ENCODE measurements at places on chromosomes 1 and 21.

GRCh38 chr1:33468967-33469366 lies 3.5 kb upstream of the ZSCAN20 start:
- no peak for DNase-seq

DNA sequence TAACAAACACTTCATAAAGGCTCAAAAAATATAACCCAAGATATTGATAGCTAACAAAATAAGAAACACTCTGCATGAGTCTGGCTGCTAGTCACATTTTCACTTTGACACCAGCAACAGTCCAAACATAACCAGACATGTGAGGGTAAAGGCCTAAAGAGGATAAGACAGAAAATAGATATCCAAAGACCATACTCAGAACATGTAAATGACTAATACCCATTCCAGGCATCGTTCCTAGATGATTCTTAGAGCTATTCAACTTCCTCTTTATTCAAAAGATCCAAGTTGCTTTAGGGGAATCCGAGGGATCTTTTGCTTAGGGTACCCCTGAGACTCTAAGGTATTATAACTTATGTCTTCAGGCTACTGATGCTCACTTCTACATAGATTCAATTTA lies 5.1 kb downstream of the COL24A1 start:
- no peak for DNase-seq

GRCh38 chr1:40258445-40258769 lies 371 bp downstream of the ZMPSTE24 start:
- DNase-seq, result no peak

DNA sequence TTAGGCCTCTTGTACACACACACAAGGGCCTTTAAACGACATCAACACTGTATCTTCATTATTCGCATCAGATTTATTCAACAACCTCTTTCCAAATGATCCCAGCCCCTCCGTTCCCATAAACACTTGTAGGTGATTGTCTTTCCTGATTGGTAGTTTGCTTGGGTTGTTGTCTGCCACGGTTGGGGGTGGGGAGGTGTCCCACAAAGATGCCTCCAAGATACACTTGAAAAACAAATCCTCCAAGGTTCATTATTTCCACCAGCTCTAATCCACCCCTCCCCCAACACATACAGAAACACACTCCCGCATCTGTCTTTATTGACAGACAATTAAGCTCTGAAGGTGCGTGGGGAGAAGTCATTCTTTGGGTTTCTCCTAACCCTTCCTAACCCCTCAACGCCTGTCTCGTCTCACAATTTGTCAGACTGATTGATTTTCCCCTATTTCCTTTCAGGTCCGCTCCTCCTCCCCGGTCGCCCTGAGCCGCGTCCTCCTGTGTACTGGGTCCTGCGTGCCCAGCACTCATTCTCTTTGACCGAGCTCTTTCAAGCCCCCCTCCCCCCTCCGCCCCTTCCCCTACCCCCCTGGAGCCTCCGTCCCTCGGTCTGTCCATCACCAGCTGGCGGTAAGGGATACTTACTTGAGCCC lies 1.4 kb downstream of the WDR26 start:
- DNase-seq, result peak; percentile 61

DNA sequence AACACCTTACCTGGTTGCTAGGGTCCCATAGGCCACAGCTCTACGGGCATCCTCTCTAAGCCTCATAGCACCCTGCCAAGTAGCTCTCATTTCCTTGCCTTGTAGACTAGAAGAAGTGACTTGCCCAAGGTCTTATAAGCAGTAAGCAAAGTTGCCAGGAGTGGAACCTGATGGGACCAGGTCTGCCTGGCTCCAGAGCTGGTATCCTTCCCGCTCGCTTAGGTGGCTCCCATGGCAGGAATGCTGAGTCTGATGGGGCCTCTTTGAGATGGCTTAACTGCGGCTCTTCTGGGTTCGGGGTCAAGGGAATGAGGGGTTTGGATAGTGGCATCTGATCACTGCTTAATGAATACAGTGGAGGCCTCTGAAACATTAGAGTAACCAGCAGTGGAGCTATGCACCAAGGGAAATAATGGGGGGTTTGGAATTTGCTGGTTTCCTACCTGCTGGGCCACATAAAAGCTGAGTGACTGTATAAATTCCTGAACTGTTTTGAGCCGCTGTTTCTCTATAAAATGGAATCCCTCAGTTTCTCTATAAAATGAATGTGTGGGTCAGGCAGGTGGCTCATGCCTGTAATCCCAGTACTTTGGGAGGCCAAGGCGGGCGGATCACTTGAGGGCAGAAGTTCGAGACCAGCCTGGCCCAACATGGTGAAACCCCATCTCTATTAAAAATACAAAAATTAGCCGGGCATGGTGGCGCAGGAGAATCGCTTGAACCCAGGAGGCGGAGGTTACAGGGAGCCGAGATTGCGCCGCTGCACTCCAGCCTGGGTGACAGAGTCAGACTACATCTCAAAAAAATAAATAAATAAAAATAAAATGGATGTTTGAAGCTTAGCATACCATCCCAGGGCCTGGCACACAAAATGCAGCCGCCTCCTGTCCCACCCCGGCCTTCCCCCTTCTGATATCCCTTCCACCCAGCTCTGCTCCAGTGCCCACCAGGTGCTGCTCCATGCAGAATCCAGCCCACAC lies 12.4 kb downstream of the FAM151A start:
- no peak for DNase-seq

GRCh38 chr21:43959231-43960116 lies 52.6 kb upstream of the TRAPPC10 start:
- DNase-seq, result no peak

- DNase-seq, result no peak
These were observed 402.4 kb downstream of the USH2A start for GRCh38 chr1:216020743-216021345.

GRCh38 chr21:33206771-33207281 lies 22.9 kb upstream of the IFNAR2 start:
- DNase-seq, result no peak
